ENCODE measurements at places on chromosomes 7 and 10. TPM values are rescaled to one million over a fixed set of nuclear protein-coding genes. Genes with fewer than 3 reads are reported as not detected.

PYROXD2 gene
- 13.4 TPM for total RNA-seq

OR2A5 gene
- not detected for total RNA-seq

DNA sequence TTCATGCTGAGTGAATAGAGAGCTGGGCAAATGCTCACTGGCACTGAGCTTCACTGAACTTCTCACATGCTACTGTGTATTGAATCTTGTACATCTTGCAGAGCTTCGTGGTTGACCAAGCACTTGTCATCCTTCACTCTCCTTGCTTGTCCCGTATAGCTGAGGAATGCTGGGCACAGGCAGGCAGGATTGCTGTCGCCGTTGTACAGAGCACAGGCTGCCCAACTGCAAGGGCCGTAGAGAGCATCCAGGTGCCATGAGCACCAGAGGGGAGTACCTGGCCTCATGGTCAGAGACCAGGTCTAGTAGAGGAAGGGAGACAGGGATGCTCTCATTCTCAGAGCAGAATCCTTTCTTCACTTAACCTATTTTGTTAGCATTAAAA, 99.8 kb upstream of the RET start:
- no peak for DNase-seq

DNA sequence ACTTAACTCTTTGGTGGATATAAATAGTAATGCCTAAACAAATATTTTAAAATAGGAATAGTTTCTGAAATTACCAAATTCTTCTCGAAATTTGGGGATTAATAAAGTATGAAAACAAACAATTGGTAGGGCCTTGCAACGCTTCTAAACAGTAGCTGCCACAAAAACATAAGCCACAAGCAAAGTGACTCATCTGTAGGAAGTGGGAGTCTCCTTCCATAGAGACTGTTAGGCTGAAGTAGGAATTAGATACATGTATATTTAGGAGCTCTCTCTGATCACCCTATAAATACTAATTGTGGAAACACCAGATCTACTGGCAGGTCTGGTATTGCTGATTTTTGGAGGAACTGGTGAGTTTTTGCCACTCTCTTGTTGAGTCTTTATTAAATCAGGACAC, 5.7 kb upstream of the LMOD2 start:
- no peak for DNase-seq

- no peak for DNase-seq
Observed at GRCh38 chr7:114689406-114689805, 232.5 kb upstream of the MDFIC start.

DNA sequence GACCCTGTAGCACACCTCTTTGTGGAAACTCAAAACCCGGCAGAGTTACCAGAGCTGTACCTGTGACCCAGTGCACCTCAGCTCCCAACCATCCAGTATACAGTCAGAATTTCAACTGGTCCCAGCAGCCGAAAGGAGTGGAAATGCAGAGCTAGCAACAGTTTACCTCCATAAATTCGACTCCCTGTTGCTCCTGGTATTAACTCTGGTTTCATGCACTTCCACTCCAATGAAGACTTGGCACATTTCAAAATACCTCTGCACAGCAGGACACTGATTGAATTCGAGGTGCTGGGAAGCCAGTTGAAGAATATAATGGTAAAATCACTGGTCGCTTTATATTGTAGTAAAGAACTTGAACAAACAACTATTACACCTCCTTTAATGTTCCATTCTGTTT, 17.9 kb upstream of the TIAL1 start:
- DNase-seq = no peak

PDSS1 gene
- total RNA-seq = 20.3 TPM

DNA sequence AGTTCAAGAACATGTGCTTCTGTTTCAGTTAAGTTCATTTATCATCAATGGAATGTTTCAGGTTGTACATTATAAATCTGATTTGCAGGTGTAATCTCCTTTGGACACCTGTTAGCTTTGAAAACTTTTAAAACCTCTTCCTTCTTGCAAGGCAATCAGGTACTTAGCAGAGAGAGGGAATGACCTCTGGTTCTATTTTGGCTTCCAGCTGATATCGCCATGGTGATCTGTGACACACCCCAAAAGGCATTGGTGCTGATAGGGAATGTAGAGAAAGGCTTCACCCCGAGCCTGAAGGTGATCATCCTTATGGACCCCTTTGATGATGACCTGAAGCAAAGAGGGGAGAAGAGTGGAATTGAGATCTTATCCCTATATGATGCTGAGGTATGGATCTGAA, 35.4 kb downstream of the ACSL5 start:
- no peak for DNase-seq

GRCh38 chr10:3099291-3100092, 32.1 kb downstream of the PFKP start:
- DNase-seq = no peak

BET1 gene
- 16.6 TPM for total RNA-seq

Data from left colon (tissue), 2 donors.